ENCODE measurements at places on chromosomes 2 and 18.

- peak; percentile 84 for DNase-seq
These were observed 81.9 kb upstream of the PKDCC start for GRCh38 chr2:41965909-41966295.

GRCh38 chr2:208584378-208584985 is 177.9 kb downstream of the PTH2R start:
- no peak for DNase-seq

- DNase-seq: no peak
These were observed 4.9 kb downstream of the CREG2 start for GRCh38 chr2:101382442-101382841.

GRCh38 chr2:53865962-53866361 is 6.2 kb upstream of the GPR75 start:
- no peak for DNase-seq

DNA sequence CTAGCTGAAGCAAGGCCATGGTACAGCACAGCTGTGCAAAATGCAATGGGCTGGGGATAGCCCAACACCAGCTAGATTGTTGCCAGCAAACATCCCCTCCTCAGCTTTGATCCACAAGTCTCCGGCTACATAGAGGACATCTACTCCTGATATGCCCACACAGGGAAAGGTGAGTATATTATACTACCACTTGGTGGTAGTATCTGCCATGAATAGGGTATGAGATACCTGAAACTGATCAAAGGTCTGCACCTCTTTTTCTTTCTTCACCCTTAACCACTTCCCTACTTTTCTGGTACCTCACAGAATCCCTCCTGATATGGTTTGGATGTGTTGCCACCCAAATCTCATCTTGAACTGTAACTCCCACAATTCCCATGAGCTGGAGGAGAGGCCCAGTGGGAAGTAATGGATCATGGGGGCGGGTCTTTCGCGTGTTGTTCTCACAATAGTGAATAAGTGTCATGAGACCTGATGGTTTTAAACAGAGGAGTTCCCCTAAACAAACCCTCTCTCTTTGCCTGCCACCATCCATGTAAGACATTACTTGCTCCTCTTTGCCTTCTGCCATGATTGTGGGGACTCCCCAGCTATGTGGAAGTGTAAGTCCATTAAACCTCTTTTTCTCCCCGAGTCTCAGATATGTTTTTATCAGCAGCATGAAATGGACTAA is 279.6 kb downstream of the TXNL1 start:
- DNase-seq: no peak

DNA sequence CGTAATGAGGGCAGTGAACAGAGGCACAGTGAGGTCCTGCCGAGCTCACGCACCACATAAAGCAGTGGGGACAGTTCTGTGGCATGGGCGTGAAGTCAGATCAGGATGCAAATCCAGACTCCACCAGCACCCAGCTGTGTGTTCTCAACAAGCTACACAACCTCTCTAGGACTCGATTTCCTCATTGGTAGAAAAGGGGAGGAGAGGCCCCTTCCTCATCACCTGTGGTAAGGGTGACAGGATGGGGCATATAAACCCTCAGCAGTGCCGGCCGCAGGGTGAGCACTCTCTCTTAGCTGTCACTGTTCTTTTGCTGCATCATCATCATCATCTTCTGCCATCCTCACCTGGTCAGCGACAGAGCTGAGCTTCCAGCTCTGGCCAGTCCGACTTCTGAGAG is 54.8 kb downstream of the C2orf76 start:
- no peak for DNase-seq
